A673 (cell line): ENCODE measurements at places on chromosomes 3 and 15.

- DNase-seq, result peak; percentile 43
These were observed 857 bp downstream of the AEN start for GRCh38 chr15:88621789-88622604.

DNA sequence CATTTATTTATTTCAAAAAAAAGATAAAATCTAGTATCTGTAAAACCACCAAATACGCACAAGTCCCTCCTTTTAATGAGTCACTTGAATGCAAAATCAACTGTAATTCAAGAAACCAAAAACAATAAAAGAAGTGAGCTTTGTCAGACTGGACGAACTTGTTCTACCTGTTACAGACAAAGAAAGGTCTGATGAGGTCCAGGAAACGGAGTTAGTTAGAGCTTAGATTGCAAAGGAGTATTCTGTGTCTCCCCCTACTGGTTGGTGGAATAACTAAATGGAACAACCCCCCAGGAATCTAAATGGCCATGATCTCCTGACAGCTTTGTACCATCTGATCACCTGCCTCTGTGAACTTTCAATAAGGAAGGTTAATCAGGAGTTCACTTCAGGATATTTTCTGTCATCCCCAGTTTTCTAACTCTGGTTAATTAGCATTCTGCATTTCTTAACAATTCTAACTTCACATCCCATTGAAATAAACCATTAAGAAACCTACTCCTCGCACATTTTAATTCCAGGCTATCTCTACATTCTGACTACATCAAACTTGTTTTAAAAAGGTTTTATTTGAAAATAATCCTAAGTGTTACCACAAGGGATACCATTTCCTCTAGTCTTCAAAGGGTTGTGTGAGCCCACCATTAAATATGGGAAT is 333.0 kb upstream of the SATB1 start:
- peak; percentile 56 for DNase-seq

- DNase-seq, result peak; percentile 93
These were observed 4.6 kb downstream of the ANXA2 start for GRCh38 chr15:60392986-60393790.

- DNase-seq, result no peak
These were observed 96.3 kb downstream of the PCSK6 start for GRCh38 chr15:101393172-101393571.

GRCh38 chr3:104101736-104102135 is 1265.0 kb upstream of the ALCAM start:
- no peak for DNase-seq

GRCh38 chr3:102192575-102192974 is 242.2 kb upstream of the ZPLD1 start:
- no peak for DNase-seq

DNA sequence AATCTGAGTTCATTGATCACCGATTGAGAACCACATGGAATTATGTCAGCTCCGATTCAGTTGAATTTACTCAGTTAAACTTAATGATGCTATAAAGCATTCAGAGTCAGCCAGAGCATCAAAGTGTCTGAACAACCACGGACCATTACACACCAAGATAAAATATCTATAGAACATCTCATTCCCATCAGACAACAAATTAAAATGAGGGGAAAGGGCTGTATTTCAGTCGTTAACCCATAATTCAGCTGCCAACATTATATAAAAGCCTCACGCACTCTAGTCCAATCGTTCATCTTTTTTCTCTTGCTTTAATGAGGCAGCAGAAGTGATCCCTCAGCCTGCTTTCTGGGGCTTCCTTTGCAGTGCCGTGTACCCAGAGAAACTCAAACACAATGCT is 11.9 kb downstream of the CPNE4 start:
- no peak for DNase-seq

DNA sequence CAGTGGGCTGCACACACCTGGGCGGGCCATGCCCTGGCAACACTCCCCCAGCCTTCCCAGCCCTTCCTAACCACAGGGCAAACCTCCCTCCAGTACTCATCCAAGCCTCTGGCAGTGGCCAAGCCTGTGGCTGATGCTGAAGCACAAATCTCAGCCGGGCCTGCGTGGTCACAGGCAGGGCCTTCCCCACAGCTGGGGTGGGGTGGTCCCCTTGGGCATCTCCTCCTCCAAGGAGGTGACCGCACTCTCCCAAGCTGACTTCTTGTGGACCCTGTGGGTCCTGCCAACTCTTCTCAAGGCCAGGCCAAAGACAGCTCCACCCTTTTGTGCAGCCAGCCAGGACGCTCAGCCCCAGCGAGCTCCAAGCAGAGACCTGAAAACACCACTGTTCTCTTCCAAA is 21.4 kb downstream of the GRAMD2A start:
- DNase-seq, result no peak

DNA sequence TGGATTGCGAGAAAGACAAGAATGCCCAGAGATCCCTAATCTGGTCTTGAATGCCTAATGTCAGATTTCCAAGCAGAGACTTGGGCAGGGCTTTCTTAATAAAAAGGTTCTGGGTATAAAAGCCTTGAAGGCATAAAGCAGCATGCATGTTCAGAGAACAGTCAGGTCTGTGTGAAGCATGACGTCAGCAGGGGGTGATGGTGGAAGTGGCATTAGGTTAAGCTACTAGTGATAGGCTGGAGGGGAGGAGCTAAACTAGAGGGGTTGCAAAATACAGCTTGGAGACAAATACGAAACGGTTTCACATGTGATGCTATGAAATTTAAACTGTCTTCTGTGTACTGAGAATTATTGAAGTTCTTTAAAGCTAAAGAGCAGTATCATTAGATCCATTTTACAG is 125.6 kb downstream of the VPS8 start:
- DNase-seq, result peak; percentile 7

GRCh38 chr3:38084334-38085310 is 45.6 kb downstream of the DLEC1 start:
- peak; percentile 58 for DNase-seq

GRCh38 chr3:35921718-35922117 is 282.4 kb downstream of the ARPP21 start:
- no peak for DNase-seq

GRCh38 chr3:156311431-156311830 is 191.1 kb downstream of the KCNAB1 start:
- no peak for DNase-seq

GRCh38 chr3:45947361-45947760 is 4.1 kb downstream of the CXCR6 start:
- DNase-seq, result no peak

DNA sequence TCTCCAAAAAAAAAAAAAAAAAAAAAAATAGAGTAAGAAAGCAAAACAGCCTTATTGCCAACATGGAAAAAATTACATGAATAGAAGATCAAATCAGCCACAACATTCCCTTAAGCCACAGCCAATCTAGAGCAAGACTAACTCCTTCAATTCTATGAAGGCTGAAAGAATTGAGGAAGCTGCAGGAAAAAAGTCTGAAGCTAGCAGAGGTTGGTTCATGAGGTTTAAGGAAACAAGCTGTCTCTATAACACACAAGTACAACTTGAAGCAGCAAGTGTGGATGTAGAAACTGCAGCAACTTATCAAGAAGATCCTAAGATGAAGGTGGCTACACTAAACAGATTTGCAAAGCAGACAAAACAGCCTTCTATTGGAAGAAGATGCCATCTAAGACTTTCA is 9.3 kb downstream of the PARL start:
- no peak for DNase-seq

DNA sequence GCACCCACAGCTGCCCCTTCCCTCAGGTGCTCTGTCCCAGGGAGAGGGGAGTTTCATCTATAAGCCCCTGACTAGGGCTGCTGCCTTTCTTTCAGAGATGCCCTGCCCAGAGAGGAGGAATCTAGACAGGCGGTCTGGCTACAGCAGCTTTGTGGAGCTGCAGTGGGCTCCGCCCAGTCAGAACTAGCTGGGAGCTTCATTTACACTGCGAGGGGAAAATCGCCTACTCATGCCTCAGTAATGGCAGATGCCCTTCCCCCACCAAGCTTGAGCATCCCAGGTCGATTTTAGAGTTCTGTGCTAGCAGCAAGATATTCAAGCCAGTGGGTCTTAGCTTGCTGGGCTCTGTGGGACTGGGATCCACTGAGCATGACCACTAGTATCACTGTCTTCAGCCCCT is 181.2 kb upstream of the RARB start:
- DNase-seq, result peak; percentile 2

- no peak for DNase-seq
These were observed 26.2 kb upstream of the SLC12A8 start for GRCh38 chr3:125238759-125239158.

DNA sequence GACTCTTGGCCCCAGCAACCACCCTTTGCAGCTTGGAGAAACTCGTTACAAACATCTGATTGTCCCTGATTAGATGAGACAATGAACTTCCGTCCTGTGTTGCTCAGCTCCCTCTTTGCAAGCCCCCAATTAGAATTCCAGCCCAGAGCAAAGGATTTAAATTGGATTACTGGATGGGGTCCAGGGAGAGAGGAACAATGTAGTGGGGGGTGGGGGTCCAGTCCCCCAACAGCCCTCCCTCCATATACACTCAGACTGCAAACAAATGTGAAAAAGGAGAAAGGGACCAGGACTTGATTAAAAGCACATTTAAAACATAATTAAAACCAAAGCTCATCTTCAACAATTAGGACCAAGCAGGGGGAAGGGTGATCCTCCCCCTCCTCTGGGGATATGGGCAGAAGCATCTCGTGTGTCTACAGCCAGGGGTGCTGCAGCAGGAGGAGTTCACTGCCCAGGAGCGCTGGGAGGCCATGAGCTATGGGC is 71.7 kb upstream of the TMEM115 start:
- DNase-seq, result peak; percentile 31

DNA sequence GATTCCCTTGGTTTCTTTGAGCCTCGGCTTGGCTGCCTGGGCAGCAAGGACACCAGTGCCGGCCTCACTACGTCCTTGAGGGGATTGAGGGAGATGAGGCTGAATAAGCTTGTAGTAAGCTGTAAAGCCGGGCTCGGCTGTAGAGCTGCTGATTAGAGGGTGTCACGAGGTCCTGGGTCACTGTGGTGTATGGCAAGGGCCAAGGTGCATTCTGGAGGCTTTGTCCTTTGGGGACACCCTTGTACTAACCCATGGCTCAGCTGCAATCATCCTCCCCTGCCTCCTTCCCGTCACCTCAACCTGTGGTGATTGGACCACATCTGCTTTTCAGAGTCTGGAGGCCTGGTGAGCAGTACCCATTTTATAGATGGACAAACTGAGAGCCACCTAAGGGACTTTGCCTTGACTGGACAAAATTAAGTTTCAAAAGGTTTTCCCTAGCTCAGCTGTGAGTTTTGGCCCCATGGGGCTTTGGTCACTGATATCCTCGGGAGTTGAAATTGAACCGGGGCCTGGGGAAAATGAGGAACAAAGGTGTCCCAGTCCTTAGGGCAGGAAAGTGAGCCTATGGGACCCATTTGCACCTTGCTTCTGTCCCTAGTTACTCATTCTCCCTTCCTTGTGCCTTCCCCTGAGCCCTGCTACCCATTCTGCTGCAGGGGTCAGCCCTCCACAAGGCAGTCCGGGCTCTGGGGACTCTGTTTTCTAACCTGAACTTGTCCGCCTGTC is 2.4 kb downstream of the SLC6A6 start:
- DNase-seq, result no peak

DNA sequence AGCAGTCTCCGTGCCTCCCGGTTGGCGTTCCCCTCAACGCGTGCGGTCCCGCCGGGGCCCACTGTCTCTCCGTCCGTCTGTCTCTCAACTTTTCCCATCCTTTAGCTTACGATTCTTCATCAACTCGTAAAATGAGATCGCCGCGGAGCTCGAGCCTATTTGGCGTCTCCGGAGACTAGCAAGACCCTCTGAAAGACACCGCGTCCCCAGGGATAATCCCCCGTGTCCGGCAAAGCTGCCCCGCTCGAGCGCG is 3.4 kb downstream of the GATA2 start:
- peak; percentile 43 for DNase-seq

GRCh38 chr15:29887721-29888120 is 65.5 kb upstream of the TJP1 start:
- no peak for DNase-seq

DNA sequence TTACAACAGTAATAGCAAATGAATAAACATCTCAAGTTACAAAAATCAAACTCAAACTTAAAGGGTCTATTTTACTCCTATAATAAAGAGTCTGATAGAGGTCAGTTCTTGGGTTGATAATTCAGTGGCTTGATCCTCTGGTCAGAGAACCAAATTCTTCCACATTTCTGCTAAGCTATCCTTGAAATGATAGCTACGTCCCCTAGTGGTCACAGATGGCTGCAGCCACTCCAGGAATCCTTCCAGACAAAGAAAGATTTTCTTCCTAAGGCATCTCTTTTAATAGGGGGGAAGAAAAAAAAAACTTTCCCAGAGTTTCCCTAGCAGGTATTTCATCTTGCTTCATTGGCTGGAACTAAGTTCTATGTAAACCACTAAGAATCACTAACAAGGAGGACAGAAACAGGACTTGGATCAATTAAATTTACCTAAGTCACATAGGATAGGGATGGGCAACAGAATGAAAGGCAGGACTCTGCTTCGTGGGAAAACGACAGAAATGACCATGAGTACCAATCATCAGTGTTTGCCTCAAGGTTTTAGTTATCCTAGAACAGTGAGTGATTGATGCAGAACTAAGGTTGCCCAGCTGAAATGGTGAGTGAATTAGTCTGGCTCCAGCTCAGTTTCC is 160.7 kb downstream of the STAC start:
- peak; percentile 38 for DNase-seq
